Astrocyte (in vitro differentiated cells and primary cell): ENCODE measurements at places on chromosomes 2 and 18. TPM values are rescaled to one million over a fixed set of nuclear protein-coding genes. Genes with fewer than 3 reads are reported as not detected.

GRCh38 chr2:151933266-151933804, 105.1 kb upstream of the ARL5A start:
- DNase-seq, result no peak

The SMYD1 gene
- total RNA-seq, result not detected in 2 replicates

GRCh38 chr2:208036357-208036756, 11.0 kb upstream of the PLEKHM3 start:
- no peak for DNase-seq

The IL36B gene
- not detected in 2 replicates for total RNA-seq

GRCh38 chr2:233976087-233976486, 58.9 kb downstream of the TRPM8 start:
- no peak for DNase-seq

The CCBE1 gene
- total RNA-seq, result 2.7 and 4.1 TPM in 2 replicates

The CFAP65 gene
- 0.22 and 0.27 TPM in 2 replicates for total RNA-seq

- no peak for DNase-seq
Measured at GRCh38 chr2:12979066-12979465, 262.3 kb downstream of the TRIB2 start.

DNA sequence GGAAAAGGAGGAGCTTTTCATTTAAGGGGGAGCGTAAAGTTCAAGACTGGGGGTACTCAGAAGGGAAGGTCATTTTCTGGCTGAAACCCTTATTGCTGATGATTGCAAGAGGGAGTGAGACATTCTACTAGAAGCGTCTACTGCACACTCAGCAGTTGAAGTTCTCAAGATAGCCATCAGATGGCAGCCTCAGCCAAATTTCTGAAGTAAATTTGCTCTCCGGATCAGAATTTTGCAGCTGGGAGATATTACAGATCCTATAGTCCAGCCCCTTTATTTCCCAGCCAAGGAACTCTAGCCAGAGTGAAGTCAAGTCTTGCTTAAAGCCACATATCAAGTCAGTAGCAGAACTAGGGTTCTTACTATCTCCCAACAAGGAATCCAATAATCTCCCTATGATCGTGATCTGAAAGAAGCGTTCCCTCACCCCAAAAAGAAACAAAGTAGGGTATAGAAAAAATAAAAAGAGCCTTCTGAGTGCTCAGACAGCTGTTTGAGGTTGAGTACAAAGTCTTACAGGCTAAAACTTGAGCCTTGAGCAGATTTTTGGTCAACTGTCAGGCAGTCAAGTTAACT, 24.0 kb downstream of the RAX start:
- DNase-seq, result peak; percentile 47

- DNase-seq, result no peak
Measured at GRCh38 chr18:32042337-32042736, 23.7 kb downstream of the RNF125 start.

DNA sequence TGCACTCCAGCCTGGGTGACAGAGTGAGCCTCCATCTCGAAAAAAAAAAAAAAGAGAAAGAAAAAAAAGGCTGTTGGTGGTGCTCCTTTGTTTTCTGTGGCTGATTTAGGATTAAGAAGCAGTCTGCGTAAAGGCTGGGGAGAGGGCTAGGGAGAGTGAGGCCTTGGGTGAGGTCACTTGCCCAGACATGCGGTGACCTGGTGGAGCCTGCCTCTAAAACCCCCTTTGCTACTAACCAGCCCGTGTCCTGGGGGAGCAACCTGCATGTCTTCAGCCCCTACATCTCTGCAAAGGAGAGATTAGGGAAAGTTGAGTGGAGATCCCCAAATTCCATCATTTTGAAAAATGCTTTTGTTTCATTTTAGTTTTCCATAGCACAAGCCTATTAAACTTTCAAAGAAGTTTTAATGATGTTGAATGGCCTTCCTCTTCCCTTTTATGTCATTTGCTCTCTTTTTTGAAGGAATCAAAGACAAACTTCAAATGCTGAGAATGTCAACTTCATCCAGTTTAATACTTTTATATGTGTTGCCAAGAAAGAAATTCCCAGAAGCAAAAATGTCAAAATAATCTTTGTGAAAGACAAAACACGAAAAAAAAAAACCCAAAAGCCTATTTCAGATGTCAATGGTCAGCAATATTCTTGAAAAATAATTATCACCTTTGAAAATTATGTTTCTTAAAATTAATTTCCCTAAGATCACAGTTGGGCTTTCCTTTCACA, 38.9 kb upstream of the RALBP1 start:
- DNase-seq, result no peak

The HOXD12 gene
- total RNA-seq, result not detected in 2 replicates

DNA sequence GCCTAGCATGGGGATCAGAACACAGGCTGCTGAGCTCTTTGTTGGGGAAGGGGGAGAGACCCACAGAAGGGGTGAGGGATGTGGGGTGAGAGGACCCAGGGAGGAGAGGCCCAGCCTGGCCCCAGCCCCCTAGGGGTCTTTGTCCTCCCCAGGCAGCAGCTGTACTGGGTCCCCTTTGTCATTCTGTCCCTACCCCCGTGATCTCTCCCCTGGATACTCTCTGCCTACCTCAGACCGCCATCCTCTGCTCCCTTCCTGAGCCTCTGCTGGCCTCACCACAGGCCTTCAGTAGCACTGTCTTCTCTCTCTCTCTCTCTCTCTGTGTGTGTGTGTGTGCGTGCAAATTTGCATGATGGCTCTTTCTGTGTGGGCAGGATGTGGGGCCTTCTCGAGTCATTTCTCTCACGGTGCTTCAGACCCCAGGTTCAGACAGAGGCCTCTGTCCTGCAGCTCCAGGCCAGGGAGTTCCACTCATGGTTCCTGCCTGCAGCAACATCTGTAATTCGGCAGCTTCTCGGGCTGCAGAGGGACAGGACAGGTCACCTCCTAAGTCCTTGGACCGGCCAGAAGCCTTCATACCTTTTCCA, 1.4 kb downstream of the PSD4 start:
- DNase-seq, result no peak

DNA sequence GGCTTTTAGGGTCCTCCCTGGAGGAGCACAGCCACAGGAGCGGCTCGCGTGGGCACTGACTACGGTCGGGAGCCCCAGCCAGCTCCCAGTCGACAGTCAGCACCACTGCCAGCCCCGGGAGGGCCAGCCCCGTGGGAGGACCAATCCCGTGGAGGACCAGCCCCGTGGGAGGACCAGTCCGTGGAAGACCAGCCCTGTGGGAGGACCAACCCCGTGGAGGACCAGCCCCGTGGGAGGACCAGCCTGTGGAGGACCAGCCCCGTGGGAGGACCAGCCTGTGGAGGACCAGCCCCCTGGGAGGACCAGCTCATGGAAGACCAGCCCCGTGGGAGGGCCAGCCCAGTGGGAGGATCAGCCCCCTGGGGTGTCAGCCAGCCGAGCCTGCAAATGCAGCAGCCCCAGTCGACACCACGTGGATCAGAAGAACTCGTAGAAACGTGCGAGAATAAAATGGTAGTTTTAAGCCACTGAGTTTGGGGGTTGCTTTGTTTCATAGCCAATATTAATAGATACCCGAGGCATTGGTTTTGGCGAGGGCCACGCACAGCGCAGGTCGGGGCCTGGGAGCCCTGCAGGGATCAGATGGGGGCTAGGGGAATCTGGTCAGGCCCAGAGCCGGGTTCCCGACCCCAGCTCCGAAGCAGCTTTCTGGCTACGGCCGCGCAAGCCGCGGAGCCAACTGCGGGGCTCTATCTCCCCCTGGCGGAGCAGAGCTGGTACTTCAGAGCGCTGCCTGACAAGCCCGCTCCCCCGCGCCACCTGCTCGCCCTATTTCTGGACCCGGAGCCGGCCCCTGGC, 73.0 kb downstream of the TEX51 start:
- peak; percentile 41 for DNase-seq
